DMS 273 treated with DMSO at 0.1 percent for 48 hours (cell line): ENCODE measurements at places on chromosomes 11 and 22.

GRCh38 chr11:110857892-110858546, 145.8 kb upstream of the ARHGAP20 start:
- no peak for DNase-seq

DNA sequence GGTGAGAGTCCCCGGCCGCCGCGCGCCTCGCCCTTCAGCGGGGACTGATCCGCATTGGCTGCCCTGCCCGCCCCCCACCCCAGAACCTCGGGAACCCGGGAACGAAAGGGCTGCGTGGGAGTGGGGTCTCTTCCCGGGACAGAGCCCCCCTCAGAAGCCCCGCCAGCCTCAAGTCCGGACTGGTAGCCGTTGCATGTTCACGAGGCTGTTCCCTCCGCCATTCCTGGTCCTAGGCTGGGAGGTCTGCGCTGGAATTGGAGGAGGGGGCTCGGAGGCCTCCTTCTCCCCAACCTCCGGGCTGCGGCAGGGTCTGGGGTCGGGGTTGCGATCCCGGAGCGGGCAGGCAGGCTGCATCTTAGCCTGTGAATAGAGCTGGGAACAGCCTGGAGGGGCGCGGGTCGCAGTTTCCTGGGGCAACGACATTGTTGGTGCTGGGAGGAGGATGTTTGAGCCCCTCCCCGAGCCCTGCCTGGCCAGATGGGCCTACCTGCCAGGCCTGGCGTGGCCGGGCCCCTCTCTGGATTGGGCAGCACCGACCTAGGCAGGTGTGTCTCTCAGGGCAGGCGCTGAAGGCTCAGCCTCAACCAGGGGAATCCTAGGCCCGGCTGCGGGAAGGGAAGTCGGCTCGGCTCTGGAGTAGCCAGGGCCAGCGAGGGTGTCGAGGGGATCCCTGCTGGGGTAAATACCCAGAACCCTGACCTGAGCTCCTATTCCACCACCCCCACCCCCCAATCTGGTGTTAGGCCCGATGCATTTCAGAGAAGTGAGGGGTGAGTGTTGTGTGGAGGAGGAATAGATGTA, 670 bp downstream of the MAPK8IP1 start:
- DNase-seq = no peak

GRCh38 chr11:64622681-64623080, 31.7 kb downstream of the SLC22A12 start:
- DNase-seq = no peak

GRCh38 chr11:47366020-47366490, 12.3 kb downstream of the SPI1 start:
- DNase-seq = no peak

DNA sequence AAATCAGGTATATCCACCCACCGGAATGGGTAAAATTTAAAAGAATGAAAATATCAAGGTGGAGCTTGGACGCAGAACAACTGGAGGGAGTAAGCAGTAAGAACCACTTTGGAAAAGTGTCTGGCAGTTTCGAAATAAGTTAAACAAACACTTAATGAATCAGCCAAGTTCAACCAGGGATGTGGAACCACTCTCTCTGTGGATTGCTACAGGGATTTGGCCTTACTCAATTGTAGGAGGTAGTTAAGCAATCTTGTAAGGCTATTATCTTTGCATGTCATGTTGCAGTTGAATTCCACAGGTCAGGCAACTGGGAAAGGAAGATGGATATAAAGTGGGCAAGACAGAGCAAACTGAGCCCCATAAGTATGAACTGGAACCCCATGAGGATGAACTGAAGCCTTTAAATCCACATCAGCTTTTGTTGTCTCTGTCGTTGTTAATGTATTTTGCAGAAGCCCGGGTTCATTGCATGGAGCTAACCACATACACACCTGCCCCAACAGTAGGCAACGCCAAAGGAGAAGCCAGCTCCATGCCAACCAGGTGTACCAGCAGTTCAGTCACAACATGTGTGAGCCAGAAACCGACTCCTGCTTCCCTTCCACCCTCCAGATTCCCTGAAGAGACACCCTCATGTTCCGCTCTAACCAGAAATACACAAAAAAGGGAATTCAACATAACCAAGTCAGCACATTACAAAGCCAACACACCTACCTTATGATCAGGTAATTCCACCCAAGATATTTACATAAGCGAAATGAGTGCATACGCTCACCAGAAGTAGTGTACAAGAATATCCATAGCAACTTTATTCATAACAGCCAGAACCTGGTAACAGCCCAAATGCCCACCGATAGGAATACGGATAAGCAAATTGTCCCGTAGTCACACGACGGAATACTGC, 8.0 kb upstream of the SLC43A3 start:
- no peak for DNase-seq

GRCh38 chr11:79678780-79679452, 238.1 kb upstream of the TENM4 start:
- no peak for DNase-seq

- DNase-seq = no peak
These were observed 49.0 kb upstream of the GCAT start for GRCh38 chr22:37758694-37759093.

DNA sequence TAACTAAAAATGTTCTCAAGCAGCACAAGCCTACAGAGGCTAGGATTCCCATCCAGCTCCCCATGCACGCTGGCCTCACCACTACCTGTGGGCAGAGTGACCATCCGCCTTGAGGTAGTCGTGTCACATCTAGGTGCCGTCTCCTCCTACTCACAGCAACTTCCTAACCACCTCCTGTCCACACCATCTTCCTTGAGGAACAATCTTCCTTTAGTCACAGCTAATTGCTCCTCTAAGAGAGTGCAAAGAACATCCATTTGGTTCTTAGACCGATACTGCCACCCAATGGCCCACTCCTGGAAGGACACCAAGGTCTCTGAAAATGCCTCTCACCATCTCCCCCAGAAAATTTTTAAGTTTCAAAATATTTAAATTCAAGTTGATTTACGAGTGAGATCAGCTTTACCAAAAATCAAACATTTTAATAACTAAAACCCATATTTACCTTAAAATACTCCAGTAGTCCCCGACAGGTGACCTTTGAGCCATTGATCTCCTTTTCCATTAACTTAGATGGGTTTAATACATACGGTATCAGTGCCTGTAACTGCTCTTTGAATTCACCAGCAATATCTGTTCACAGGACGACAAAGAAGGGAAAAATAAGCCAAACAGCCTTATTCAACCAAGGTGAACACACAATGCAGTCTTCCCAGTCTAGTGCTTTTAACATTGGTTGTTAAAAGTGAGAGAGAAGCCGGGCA, 21.7 kb upstream of the PLAAT3 start:
- no peak for DNase-seq

GRCh38 chr11:14954581-14954980, 17.6 kb downstream of the CALCA start:
- DNase-seq = no peak

- no peak for DNase-seq
These were observed 131.9 kb downstream of the WNT7B start for GRCh38 chr22:45845076-45845487.

- DNase-seq = no peak
These were observed 44.9 kb downstream of the OSBPL5 start for GRCh38 chr11:3120071-3120792.

- DNase-seq = no peak
These were observed 120.8 kb upstream of the ARHGAP20 start for GRCh38 chr11:110833033-110833484.

DNA sequence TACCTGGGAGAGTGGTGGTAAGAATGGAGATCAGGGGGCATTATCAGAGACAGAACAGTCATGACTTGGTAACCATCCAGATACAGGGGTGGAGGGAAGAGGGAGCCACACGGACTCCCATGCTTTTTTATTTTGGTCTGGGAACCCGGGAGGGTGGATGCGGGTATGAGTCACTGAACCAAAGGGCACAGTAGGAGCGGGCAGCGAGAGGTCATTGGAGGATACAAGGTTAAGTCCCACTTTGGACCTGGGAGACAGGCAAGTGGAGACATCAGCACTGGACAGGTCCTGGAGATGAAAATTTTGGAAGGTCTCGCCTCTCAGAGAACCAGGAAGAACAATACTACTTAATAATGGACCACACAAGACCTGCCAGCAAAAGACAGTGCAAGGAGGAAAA, 6.7 kb downstream of the HDHD5 start:
- no peak for DNase-seq

DNA sequence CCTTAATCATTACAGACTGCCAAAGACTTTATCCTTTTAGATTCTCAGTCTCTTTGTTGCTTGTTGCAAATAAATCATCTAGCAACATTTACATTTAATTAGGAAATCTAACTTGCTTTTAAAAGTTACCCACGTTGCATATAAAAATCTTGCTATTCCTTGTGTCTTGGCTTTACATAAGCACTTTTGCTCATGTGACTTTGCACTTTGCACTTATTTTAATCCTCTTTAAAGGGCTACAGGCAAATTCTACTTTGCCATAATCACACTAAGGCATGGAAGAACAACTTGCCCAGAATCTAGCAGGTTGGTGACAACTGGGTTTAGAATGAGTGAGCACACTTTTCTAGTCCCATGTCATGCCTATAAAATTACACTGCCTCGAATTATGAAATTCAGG, 25.9 kb downstream of the PRRG4 start:
- no peak for DNase-seq

DNA sequence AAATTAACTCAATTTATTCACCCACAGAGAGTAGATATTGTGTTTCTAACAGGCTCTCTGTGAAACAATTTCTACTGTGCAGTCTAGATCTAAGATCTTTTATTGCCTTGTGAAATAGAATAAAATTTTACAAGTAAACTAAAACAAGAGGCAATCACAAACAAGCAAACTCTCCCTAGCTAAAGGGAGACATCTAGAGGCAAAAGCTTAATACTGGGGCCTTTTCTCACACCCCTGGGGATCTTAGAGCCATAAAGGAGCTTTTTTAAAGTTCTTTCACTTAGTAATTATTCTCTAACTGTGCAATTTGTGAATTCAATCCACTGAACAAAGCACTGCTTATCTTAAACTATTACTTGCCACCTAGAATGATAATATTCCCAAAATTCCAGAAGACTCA, 19.7 kb downstream of the ALG9 start:
- no peak for DNase-seq

- no peak for DNase-seq
These were observed 6.7 kb downstream of the KCNE3 start for GRCh38 chr11:74460481-74461154.

DNA sequence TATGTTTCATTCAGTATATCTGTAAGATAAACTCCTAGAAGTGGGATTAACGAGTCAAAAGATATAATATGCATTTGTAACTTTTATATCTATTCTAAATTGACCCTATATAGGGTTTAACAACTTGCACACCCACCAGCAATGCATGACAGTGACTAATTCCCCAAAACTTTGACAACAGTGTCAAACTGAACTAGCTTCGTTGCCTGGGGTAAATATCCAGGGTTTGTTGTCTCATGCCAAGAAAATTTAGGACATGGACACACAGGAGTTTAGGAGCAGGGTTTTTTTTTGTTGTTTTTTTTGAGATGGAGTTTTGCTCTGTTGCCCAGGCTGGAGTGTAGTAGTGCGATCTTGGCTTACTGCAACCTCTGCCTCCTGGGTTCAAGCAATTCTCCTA, 5.1 kb downstream of the SNU13 start:
- DNase-seq = no peak
